ENCODE measurements at places on chromosomes 4 and X.

GRCh38 chr4:122378711-122379110, at the start of gene ADAD1:
TSS of gene ADAD1 (plus strand) at chr4:122379011. CDS start at chr4:122380070, 1,059 bp downstream.
- DNase-seq, result no peak

DNA sequence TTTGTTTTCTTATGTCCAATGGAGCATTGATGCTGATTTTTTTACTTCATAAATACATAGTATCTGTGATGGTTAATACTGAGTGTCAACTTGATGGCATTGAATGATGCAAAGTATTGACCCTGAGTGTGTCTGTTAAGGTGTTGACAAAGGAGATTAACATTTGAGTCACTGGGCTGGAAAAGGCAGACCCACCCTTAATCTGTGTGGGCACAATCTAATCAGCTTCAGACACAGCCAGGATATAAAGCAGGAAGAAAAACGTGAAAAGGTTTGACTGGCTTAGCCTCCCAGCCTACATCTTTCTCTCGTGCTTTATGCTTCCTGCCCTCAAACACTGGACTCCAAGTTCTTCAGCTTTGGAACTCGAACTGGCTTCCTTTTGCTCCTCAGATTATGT, 230.6 kb upstream of the SPRY1 start:
- no peak for DNase-seq

DNA sequence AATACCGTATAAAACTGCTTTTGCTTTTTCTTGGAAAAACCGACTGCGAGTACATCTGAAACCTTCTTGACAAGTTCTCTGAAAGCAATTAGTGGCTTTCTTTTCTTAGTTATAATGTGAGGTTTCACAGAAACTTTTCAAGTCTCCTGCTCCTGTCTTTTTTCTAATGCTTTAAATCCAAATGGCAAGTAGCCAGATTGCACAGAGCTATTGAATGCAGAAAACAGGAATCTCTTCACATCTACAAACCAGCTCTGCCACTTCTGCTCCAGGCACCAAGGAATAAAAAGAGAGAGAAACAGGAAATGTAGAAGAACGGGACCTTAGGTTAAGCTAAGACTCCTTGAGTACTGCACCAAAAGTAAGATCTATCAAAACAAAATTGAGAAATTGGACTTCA, 267.3 kb upstream of the TET2 start:
- no peak for DNase-seq

- no peak for DNase-seq
Observed at GRCh38 chr4:81883530-81884450, 412.1 kb upstream of the RASGEF1B start.

DNA sequence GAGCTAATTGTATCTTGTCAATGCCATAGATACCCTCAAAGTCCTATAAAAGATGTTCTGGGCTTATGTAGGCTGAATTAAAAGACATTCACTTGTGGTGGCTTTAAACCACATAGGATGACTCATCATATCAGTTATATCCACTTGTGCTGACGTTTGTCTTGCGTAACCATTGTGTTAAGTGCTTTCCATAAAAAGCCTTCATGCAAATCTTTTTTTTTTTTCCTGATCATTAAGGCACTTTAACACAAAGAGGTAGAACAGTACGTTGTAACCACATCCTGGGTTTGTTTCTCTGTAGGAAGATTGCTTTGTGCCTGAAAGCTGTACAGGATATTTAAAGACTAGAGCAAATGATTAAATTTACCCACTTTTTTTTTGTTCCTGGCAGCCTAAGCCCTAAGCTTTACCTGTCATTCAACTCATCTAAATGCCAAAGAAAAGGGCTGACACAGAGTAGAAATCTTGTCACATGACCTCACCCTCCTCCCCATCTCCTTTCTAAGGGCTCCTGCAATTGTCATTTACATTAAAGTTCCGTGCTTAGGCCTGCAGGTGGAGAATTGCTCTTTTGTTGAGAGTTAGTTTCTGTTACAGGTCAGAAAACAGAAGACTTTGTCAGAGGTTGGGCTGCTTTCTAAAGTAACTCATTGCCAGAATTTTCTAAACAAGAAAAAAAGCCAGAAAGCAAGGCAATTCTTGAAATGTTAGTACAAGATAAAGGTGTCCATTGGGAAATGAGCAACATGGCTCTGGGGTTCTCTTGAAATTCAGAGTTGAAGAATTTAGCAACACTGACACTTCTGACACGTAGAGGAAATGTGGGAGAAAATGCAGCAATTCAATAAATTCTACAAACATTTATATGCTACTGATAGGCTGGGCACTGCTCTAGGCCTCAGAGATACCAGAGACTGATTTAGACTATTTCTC, 555.6 kb downstream of the PPARGC1A start:
- peak; percentile 61 for DNase-seq

GRCh38 chr4:7554905-7555304, 120.2 kb upstream of the PSAPL1 start:
- no peak for DNase-seq

- DNase-seq, result no peak
Observed at GRCh38 chrX:132740316-132741123, 217.9 kb downstream of the HS6ST2 start.

DNA sequence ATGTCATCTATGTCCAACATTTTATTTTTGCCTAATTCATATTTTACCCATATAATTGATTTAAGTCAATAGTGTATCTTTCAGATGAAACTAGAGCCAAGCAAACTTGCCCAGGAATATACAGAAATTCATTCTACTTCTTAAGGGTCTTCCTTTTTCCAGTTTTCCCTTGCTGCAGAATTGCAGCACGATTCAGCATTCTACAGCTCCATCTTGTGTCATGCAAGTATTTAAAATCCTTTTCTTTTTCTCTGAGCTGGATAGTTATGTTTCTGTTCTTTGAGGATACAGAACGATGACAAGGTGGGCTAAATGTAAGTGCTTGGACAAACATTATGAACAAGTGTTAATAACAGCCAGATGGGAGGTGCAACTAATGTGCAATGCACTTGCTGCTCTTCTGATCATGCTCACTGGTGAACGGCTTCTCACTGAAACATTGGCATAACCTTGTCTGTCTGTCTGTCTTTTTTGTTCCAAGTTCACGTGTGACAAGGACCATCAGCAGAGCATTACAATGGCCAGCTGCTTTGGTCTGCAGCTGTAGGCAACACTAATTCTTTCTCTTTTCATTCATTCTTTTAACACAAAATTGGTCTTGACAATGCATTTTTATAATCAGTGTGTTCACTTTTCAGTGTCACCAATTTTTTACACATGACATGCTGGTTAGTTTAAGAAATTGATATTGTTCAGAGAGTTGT, 1821.7 kb downstream of the ARAP2 start:
- no peak for DNase-seq

GRCh38 chr4:36348403-36348938, 67.1 kb downstream of the DTHD1 start:
- DNase-seq, result no peak

DNA sequence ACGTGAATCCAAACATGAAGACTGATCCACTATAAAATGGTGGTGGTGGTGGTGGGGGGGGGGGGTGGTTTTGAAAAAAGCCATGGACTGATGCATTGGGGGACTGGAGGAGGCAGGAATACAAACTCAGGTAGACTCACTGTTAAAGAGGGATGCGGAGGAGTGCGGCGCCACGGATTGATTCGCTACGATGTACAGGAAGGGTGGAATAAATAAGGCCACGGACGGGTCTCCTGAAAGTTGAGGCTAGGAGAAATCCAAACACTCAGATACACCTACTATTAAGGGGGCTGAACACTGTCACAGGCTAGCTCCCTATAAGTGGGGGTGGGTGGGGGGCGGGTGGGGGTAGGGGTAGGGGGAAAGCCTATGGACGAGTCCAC, 591 bp downstream of the ELK1 start:
- no peak for DNase-seq

GRCh38 chr4:163736876-163737275, 242.4 kb downstream of the TMA16 start:
- DNase-seq, result no peak

- no peak for DNase-seq
Observed at GRCh38 chr4:76679691-76680090, 218.3 kb downstream of the SOWAHB start.

- DNase-seq, result no peak
Observed at GRCh38 chrX:139475432-139475831, 55.1 kb upstream of the F9 start.

GRCh38 chr4:119016636-119017035, 119.0 kb upstream of the MYOZ2 start:
- no peak for DNase-seq

Data from H9 (cell line).